ENCODE measurements at places on chromosomes 5 and 9.
A peak's percentile ranks its signal among the peaks of the same experiment; 100 is the strongest.

DNA sequence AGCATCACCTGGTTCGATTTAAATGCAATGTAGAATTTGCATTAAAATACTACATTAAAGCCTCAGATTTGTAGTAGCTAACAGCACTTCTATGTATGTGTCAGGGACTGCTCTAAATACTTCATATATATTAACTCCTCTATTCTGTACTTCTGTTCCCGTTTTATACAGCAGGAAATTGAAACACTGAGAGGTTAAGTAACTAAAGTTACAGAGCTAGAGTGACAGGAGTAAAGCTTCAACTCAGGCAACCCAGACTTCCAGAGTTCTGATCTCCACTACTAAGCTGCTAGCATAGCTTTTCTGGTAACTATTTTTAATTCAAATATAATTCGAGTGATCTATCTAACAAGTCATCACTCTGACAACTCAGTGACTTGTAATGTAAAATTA lies 619 bp upstream of the APC start:
- no peak for DNase-seq

GRCh38 chr5:51194671-51195070 lies 188.6 kb upstream of the ISL1 start:
- no peak for DNase-seq

DNA sequence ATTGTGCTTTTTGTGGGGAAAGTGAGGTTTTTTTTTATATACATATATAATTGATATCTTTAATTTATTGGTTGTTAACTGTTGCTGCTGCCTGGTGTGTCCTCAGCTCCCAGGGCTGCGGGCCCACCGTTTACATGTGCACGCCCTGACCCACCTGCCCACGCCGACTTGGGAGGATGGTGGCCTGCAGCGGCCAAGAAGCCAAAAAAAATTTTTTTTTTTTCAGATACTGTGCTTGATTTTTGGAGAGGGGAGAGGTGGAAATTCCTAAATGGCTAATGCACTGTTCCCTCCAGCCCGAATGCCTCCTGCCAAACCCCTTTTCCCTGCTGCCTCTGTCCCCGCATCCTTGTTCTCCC lies 32.0 kb upstream of the HMCN2 start:
- DNase-seq: no peak

DNA sequence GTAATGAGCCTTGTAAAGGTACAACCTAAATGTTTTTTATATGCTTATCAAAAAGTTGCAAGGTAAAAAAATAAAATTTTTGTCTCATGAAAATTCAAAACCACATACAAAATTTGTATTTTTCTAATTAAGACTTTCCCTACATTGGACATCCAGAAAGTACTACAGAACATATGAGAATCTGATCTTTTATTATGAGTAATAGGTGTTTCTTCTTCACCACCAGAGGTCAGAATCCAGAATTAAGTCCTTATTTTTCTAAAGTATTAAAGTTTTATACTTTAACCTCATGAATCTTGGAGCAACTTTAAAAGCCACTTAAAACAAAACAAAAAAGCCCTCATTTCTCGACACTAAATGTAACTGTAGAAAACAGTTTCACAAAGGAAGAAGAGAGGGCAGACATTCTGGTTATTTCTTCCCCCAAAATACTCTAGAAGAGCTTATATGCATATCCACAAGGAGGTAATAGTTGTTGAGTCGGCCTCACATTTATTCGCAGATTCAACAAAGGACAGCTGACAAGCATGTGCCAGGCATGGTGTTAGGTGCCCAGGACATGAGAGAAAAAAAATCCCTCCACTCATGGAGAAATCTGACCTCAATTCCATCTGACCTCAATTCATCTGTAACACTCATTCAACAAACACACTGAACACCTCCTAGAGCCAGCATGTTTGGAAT lies 69.3 kb downstream of the MLLT3 start:
- DNase-seq: no peak

- DNase-seq: no peak
Observed at GRCh38 chr5:113100981-113101380, 124.4 kb downstream of the DCP2 start.

GRCh38 chr5:15285901-15286583 lies 213.9 kb upstream of the FBXL7 start:
- no peak for DNase-seq

- no peak for DNase-seq
Observed at GRCh38 chr5:169547508-169547907, 36.1 kb upstream of the SPDL1 start.

DNA sequence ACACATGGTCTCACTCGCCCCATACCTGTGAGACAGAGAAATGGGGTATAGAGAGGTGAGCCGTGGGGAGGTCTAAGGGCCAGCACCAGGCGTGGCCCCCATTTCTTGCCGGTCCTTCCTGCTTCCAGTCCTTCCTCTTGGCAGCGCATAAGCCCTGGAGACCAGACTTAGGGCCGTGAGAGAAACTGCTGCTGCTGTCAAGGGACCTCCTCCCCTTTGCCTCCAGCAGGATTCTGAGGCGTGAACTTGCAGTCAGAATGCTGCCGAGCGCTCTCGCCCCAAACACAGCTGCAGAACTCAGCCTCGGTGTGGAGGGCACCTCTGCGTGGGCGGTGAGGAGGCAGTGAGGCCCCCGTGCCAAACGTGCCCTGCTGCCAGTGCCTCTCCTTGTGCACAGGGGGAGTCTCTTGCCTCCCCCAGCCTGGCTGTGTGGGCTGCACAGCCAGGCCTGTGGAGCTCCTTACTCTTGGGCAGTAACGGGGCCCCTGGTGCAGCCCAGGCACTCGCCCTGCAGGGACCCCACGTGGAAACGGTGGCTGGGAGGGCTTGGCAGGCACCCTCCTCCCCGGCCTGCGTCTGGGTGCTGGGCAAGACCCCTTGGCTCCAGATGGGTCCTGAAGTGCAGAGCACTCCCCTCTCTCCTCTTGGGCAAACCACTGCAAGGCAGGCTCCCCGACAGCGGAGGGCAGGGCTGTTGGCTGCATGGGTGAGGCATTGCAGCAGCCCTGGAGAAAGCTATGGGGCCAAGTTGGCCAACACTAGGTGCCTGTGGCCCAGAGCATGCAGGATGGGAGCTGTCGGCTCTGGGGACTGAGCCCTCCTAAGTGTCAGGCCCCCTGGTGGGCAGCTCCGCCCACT lies 85.4 kb downstream of the RXRA start:
- DNase-seq: no peak

- no peak for DNase-seq
Observed at GRCh38 chr9:127078336-127078735, 44.1 kb downstream of the ANGPTL2 start.

DNA sequence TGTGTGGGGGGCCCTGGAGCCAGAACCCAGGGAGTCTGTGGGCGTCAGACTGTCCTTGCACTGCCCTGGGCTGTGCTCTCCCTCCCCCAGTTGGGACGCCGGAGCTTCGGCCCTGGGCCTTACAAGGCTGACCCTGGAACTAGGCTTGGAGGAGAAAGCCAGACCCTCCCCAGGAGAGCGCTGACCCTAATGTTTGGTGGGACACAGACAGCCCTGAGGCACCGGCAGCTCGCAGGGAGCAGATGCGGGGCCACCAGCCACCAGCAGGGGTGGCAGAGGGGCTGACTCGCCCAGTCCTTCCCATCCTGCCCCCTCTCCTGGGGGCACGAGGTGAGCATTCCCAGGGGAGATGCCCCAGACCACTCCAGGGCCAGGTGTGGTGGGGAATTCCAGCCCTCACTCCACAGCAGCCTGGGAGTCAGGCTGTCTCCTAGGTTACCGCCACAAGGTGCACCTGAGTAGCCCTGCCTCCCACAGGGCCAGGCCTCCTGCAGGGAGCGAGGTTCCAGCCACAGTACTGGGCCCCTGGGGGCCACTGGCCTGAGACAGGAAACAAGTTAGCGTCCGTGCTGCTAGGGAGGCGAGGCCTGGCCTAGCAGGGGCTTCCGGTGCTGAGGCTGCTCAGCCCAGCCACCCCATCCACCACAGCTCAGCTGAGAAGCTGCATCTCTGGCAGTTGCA lies 134.6 kb downstream of the OLFM1 start:
- no peak for DNase-seq

- DNase-seq: peak; percentile 57
Observed at GRCh38 chr9:92954049-92954861, 6.9 kb downstream of the FGD3 start.

- DNase-seq: no peak
Observed at GRCh38 chr5:146796144-146796543, 82.4 kb downstream of the PPP2R2B start.

- no peak for DNase-seq
Observed at GRCh38 chr5:148970228-148970627, 92.6 kb downstream of the SH3TC2 start.

- DNase-seq: no peak
Observed at GRCh38 chr5:16803831-16804230, 132.3 kb downstream of the MYO10 start.

GRCh38 chr5:80125022-80125961 lies 90.1 kb downstream of the THBS4 start:
- DNase-seq: no peak

DNA sequence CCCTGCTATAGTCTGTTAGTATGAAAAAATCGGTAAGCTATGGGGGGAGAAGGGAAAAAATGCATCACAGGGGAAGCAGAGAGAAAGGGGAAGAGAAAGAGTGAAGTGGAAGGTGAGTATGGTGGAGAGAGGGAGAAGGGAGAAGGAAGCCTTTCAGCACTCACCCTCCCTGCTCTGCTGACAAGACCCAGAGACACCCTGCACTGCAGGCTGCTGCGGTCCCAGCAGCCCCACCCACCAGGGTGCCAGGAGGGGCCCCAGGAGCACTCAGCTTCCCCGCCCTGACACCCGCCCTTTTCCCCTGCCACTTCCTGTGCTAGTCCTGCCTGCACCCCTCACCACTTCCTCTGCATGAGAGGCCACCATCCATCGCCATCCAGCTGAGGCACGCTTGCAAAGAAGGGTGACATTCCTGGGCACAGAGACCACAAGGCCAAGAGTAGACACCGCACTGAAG lies 12.7 kb downstream of the STK10 start:
- peak; percentile 77 for DNase-seq

DNA sequence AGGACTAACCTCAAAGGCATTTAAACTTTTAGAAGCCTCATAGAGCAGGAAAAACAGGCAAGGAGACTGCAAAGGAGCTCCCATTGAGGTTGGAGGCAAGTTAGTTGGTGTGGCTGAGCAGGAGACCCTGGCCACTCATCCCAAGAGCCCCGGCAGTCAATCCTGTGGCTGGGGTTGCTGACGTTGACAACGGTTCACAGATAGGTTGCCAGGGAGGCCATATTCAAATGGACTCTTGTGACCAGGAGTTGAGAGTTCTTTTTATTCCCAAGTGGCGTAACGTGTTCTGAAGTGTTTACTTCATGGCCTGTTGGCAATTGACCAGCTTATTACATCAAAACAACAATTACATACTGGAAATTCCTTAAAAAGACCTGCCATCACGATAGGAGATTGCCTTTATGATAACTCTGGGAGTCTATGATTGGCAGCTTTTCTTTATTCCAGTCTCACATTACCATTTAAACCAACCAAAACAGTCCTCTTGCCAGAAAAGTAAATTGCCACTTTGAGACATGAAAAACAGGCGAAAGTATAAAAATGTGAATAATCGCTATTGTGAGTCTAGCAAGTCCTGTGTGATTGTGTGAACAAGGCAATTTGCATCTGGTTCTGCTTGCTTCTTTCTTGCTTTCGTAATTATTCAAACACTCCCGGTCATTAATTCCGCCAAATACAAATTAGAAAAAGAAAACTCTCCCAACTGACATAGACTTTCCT lies 394.9 kb downstream of the MED10 start:
- no peak for DNase-seq

- no peak for DNase-seq
Observed at GRCh38 chr9:126376311-126377175, 49.9 kb downstream of the MVB12B start.

GRCh38 chr9:35603986-35604577 lies 980 bp upstream of the TESK1 start:
- DNase-seq: peak; percentile 99

Measured in stimulated activated CD4-positive, alpha-beta T cell treated with anti-CD3 and anti-CD28 coated beads, Interleukin-12 subunit alpha, Interleukin-12 subunit beta, amount 100 ng/mL, for 4 hours (primary cell).